ENCODE measurements at places on chromosomes 2 and 18. TPM values are rescaled to one million over a fixed set of nuclear protein-coding genes. Genes with fewer than 3 reads are reported as not detected.

SP5 gene
- total RNA-seq = 0.26 TPM

PRLH gene
- total RNA-seq = not detected

RUFY4 gene
- 0.42 TPM for total RNA-seq

HOXD9 gene
- total RNA-seq = 6.1 TPM

DNA sequence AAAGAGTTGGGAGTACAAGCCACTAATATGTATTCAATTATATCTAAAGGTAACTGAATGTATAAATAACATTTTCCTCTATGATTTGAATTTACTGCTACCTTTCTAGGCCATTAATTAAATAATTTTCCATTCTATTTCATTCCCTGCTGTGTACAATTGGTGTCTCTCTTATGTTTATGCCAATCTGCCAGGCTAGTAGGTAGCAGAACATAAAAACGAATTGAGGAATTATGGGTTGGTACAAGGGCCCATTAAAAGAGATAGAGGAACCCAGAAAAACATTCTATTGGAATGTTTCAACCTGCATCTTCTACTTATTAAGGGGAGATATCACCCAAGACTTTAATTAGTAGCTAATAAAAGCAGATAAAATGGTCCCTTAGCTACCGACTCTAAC lies 32.2 kb downstream of the AKAIN1 start:
- no peak for DNase-seq

- no peak for DNase-seq
These were observed 144.6 kb upstream of the SATB2 start for GRCh38 chr2:199602271-199602895.

DNA sequence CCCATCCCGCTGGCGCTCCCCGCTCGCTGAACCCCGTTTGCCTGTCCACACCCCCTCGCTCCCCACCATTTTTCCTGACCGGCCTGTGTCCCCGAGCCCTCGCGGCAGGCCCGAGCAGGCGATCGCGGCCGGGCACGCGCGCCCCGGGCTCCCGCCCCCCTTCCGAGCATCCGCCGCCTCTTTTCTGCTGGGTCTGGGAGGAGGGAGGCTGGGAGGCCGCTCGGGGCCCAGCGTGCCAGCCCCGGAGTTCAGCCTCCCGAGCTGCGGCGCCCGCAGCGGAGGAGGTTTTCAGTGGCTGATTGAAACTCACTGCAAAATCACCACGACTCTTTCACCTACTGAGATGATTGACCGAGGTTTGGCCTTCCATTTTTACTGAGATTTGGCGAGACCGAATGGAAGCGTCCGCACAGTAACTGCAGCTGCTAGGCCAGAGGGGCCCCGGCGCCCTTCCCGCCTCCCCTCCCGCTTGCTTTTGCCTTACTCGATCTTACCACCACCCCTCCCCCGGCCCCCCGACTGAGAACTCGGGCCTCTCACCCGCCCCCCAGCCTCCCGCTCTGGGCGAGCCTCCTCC lies 4.8 kb downstream of the SOX11 start:
- DNase-seq = no peak

- no peak for DNase-seq
These were observed 81.3 kb downstream of the STRADB start for GRCh38 chr2:201532686-201533304.

Data from mesenteric fat pad (tissue), 1 donor.